ENCODE measurements at places on chromosomes 5 and 9.

DNA sequence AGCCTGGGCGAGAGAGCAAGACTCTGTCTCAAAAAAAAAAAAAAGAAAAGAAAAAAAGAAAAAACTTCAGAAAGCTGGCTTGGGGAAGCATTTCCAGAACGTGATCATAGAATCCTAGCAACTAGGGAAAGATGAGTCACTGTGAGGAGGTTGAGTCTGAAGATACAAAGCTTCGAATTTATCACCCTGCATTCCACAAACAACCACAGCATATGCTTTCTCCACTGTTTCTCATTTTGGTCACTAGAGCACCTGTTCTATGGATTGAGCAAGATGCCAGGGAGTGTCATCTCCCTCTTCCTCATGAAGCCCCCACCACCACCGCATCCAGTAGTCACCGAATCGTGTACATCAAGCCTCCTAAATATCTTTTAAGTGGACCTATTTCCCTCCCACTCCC lies 37.9 kb downstream of the SEMA5A start:
- no peak for DNase-seq

GRCh38 chr9:99285965-99286364 lies 63.9 kb downstream of the SEC61B start:
- no peak for DNase-seq

GRCh38 chr9:88659126-88659525 lies 124.1 kb downstream of the NXNL2 start:
- DNase-seq = no peak

GRCh38 chr9:133641396-133641655 lies 5.2 kb downstream of the DBH start:
- DNase-seq = no peak

- no peak for DNase-seq
Observed at GRCh38 chr9:18393340-18394130, 80.4 kb upstream of the ADAMTSL1 start.

GRCh38 chr5:29382780-29383179 lies 1810.7 kb upstream of the CDH6 start:
- DNase-seq = no peak

GRCh38 chr5:83157163-83157562 lies 79.8 kb downstream of the XRCC4 start:
- DNase-seq = no peak
